Endothelial cell (in vitro differentiated cells): ENCODE measurements at places on chromosomes 6 and 20.

GRCh38 chr6:112697265-112697664 is 350.1 kb downstream of the RFPL4B start:
- no peak for DNase-seq

DNA sequence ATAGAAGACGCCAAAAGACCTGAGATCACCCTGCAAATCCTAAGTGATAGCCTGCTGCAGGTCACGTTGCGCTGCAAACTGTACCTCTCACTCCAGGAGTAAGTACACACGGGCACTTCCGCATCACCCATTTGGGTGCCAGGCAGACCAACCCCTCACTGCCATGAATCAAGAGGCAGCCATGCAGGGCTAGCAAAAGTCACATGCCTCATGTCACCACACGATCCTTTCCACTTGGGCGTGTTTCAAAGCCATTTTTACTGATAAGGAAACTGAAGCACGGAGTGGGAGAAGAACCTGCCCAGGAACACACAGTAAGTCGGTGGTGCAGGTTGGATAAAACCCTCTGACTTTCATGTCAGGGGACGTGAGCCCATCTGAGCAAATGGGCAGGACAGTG is 37.0 kb downstream of the BPIFB1 start:
- DNase-seq: no peak

- no peak for DNase-seq
Observed at GRCh38 chr6:167690931-167691330, 135.8 kb upstream of the AFDN start.

DNA sequence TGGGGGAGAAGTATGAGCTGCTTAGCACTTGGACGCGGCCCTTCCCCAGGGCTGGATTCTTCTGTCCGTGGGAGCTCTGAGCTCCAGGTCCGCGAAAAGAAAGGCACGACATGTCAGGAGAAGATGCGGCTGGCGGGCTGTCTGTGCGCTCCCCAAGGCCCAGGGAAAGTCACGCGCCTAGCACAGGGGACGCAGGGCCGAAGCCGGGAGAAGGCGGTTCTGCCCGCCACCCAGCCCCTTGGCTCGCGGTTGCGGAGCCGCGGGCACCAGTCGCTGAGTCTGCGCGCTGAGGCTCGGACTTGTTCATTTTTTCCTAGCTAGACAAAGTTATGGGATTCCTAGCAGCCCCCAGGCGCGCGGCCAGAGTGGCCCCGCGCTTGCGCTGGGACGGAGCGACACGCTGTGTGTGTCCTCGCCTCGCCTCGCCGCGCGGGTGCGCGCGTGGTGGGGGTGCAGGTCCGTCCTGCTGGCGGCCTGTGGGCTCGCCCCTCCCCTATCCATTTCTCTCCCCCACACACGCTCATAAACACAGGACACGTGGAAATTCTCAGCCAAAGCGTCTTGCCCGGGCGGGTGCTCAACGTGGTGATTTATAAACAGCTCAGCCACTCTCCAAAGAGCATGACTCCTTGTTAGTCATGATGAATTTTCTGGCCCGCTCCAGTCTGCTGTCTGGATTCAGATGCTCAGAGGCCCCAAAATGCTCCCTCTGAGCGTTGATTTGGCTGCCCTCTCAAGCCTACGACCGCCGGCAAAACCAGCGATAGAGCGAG is 1.9 kb upstream of the POU3F2 start:
- peak; percentile 27 for DNase-seq

GRCh38 chr6:144140867-144141266 is 9.4 kb upstream of the STX11 start:
- DNase-seq: no peak

DNA sequence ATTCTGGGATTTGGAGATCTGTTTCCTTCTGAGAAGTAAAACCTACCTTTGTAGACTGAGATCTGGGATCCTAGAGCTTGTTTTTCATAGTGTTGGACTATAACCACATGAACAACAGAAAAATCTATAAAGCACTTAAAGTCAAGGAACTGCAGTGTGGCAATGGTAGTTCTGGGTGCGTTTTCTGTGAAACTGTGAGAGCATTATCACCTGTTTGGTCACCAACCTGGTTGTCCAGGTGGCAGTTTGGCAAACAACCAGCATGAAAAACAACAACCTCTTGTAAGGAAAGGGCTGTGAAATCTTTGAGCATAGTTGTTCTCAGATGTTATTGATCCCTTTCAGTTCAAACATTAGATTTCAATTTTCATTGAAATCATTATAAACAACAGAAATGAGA is 215.8 kb upstream of the CITED2 start:
- no peak for DNase-seq

- no peak for DNase-seq
Observed at GRCh38 chr20:15913391-15914025, 659.7 kb downstream of the KIF16B start.

DNA sequence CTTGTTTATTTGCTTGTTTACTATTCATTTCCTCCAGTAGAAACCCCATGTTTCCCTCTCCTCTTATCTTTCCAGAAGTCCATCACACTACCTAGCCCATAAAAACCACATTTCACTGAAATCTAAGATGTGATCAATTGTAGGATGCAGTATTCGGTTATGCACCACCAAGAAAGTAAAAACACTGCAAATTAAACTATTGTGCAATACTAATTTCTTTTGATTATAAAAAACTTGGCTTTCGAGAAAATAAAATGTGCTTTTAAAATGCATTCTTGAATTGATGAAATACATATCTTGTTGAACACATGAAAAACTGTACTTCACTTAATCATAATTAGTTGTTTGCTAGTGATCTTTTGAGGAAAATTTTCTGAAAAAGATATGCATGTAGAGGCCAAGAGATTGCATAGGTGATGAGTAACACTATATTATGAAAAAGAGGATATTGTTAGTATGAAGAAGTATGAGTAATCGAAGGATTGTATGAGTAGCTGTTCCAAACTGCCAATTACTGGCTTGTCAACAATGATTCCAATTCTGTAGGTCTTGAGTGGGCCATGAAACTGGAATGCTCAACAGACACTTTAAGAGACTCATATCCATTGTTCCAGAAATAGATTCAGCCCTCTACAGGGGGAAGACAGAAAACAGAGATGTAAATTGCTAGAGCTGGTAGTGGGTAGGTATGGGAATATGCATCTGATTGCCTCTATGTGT is 79.7 kb downstream of the RNF217 start:
- DNase-seq: no peak

- DNase-seq: no peak
Observed at GRCh38 chr6:41171908-41172307, 9.0 kb upstream of the TREM2 start.

DNA sequence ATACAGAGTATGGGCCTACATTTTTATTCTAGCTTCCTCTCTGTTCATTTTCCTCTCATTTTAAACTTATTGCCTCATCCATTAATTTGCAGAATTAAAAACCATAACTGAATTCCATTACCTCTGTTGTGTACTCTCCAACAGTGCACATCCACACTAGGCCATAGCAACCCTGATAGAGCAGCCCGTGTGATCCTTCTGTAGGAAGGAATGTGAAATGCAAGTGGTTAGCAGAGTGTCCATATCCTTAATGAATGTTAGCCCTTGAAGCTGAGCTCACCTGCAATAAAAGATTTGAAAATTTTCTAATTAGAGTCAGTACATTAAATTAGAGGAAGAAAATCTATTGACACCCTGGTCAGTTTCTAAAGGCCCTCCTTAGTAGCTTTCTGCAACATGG is 6.5 kb upstream of the GRIK2 start:
- peak; percentile 11 for DNase-seq

GRCh38 chr6:98944168-98944567 is 3.6 kb downstream of the FBXL4 start:
- no peak for DNase-seq

- peak; percentile 71 for DNase-seq
Observed at GRCh38 chr6:33279971-33280511, 3.1 kb downstream of the B3GALT4 start.

GRCh38 chr6:116094041-116094440 is 6.6 kb upstream of the NT5DC1 start:
- DNase-seq: no peak

- DNase-seq: no peak
Observed at GRCh38 chr6:36246506-36247268, 23.2 kb upstream of the PNPLA1 start.

DNA sequence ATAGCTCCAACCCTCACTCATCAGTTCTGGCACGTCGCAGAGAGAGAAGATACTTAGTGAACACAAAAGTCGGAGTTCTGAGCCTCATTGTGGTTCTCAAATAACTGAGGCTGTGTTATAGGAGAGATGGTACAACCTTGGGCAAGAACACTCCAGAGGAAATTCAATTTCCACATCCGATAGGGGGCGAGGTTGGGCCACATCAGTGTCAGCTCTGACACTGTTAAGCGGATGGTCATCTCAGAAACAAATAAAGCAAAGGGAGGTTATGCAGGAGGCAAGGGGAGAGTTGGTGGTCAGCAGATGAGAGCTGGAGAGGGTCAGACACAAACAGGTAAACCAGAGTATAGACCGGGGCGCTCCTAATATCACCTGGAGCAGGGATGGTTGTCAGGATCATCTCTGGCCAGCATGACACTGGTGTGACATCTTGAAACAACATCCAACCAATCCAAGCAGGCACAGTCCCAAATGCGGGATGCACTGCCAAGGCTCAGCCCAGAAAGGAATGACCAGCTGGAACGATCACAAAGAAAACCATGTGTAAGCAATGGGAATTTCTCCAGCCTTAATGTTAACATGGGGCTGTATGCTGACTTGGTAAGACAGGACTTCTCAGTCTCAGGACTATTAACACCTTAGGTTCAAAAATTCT is 331.8 kb downstream of the HACE1 start:
- peak; percentile 44 for DNase-seq

- DNase-seq: peak; percentile 73
Observed at GRCh38 chr6:32796848-32797776, 19.7 kb downstream of the HLA-DOB start.

DNA sequence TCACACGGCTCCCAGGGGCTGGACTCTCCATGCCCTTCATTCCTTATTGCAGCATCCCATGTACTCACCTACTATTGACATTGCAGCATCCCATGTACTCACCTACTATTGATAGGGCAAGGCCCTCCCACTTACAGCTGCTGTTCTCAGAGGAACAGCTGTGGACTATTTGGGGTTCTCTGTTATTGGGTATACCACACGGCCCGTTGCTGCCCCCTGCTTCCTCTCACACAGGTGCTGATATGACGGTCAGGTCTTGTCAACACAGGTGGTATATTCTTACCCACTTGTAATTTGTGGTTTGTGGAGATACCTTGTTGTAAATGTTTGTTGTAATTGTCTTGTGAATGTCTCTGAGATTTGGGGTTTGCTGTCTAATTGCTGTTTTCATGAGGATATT is 18.8 kb downstream of the ALDH5A1 start:
- DNase-seq: no peak

- no peak for DNase-seq
Observed at GRCh38 chr6:111713236-111713635, 107.6 kb upstream of the TRAF3IP2 start.

DNA sequence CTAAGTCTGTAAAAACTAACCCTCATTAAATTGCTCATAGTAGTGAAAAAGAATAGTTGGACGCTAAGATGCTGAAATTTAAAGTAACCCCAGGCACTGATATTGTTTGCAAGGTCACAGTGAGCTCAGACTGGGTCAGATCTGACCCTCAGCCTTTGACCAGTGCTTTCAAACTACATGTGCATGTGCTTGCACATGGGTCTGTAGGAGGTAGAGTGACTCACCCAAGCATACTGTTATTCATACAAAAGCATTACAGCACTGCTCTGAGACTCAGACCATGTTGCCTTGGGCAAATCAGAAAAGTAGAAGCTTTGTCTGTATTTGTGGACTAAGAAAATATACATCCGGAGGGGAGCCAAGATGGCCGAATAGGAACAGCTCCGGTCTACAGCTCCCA is 326.4 kb upstream of the MARCKS start:
- no peak for DNase-seq

DNA sequence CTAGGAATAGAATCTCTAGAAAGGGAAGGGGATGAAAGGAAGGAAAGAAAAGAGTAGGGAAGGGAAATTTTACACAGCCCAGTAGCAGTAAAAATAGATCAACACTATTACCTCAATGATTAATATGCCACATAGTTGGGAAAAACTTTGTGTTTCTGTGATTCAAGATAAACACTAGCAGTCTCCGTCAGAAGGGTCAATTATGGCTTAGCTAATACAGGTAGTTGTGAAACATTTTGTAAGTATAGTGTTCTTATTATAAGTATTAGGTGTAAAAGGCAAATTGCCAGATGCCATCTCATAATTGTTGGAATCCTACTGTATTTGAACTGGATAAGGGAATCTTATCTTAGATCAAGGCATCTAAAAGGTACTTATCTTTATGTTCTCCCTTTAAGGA is 165.7 kb downstream of the MTFR2 start:
- DNase-seq: no peak

GRCh38 chr6:24131751-24132150 is 5.7 kb downstream of the NRSN1 start:
- no peak for DNase-seq

- DNase-seq: no peak
Observed at GRCh38 chr6:147080225-147080624, 124.0 kb upstream of the STXBP5 start.

DNA sequence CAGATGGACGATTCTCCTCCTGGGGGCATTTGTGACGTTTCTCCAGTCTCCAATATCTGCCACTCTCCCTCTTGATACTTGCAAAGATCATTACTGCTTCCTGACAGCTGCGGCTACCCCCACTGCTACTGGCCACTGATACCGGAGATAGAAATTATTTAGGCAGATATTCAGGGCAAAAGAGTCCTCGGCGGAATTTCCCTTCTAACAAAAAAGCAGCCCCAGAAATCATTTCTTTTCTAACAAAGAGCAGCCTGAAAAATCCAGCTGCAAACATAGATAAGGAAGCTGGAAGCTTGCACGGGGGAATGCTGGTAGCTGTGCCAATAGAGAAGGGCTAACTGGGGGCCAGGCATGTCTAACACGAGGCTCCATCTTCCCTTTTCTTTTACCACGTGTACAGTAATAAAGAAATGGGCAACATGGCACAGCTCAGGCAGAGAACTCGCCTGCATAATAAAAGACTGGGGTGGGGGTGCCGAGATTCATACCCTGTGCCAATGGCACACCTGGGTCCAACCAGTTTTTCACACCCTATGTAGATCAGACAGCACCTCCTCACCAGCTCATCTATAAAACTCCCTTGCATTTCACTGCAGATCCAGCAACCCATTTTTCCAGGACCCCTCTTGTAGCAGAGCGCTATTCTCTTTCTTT is 6.1 kb downstream of the TP53RK start:
- no peak for DNase-seq

- no peak for DNase-seq
Observed at GRCh38 chr6:112014483-112014882, 39.4 kb upstream of the CCN6 start.

GRCh38 chr6:160256445-160256844 is 2.2 kb downstream of the SLC22A2 start:
- DNase-seq: no peak
